ENCODE measurements at places on chromosomes 4 and X.

GRCh38 chr4:20825505-20825904 lies 125.2 kb downstream of the PACRGL start:
- DNase-seq: no peak

DNA sequence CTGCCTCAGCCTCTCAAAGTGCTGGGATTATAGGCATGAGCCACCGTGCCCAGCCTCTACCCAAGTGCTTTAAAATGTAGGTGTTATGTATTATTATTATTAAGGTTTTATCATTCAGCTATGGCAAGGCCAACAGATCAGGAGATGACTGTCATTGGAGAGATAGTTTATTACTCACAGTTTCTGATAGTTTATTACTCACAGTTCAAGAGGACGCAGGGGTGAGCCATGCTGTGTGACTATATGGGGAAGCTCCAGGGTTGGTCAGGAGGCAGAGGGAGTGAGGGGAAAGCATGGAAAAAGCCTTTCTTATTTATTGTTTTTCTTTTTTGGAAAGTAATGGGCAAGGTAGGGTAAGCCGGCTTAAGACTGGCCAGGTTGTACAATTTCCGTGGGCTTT lies 25.4 kb upstream of the ARSD start:
- no peak for DNase-seq

DNA sequence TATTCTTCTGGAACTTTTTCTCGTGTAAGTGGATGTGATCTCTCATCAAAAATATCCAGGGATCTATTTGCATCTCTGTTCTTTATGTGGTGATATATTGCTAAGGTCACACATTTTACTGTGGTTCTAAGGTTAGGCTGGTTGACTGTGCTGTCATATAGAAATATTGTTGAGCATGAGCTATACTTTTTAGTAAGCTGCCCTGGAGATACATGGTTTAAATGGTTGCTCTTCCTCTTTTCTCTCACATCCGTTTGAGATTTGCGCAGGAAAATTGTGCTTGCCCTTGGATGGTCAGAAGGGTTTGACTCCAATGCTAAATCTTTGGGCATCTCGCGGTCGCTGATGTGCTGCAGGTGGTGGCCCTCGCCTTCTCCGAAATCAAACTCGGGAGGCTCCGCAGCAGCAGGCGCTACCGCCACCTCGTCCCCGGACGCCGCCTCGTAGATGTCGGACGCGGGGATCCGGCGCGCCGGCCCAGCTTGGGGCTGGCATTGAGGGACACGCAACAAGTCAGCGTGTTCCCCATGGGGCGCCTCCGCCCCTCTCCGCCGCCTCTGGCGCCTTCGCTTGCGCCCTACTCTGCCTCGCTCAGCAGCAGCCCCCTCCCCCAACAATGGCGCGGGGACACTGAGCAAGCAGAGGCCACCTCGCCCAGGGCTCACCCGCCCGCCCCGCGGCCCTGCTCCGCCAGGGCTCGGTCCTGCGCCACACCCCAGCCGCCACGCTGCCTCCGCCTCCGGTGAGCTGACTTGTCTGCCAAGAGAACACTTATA lies 154.5 kb downstream of the MSN start:
- DNase-seq: no peak

- DNase-seq: no peak
Measured at GRCh38 chr4:75254745-75255144, 259.5 kb downstream of the RCHY1 start.
